Jurkat, Clone E6-1 (cell line): ENCODE measurements at places on chromosomes 2 and 18.

- no peak for DNase-seq
Observed at GRCh38 chr2:30402441-30403182, 44.4 kb upstream of the LCLAT1 start.

GRCh38 chr2:223952280-223952968, 4.8 kb upstream of the MRPL44 start:
- no peak for DNase-seq

DNA sequence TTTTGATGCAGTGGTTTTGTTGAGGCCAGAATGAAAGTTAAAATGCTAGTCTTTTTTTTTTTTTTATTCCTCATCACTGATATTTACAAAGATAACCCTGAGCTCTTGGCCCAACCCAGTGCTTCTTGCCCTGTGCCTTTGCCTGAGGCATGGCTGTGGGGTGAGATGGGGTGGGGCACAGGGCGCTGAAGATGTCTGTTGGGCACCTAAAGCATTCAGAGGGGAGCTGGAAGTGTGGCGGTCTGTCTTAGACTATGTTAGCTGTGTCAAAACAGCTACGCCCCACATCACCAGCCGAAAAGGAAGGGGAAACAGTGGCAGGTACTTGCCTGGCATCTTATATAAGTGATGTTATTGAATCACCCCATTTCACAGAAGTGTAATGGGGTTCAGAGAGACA, 20.7 kb downstream of the TOGARAM2 start:
- DNase-seq, result no peak

GRCh38 chr2:61538920-61539520, 864 bp upstream of the XPO1 start:
- peak; percentile 80 for DNase-seq

GRCh38 chr2:57536535-57537231, 509.9 kb upstream of the VRK2 start:
- DNase-seq, result no peak
